ENCODE measurements at places on chromosomes 12 and 14. TPM values are rescaled to one million over a fixed set of nuclear protein-coding genes. Genes with fewer than 3 reads are reported as not detected.

DNA sequence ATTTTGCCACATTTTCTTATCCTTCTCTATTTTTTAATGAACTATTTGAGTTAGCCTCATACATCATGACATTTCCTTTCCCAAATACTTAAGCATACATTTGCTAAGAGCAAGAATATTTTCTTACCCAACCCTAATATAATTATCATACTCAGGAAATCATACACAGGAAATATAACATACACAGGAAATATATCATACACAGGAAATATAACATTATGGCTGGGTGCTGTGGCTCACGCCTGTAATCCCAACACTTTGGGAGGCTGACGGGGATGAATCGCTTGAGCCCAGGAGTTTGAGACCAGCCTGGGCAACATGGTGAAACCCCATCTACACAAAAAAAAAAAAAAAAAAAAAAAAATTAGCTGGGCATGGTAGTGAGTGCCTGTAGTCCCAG is 4.9 kb downstream of the NCKAP1L start:
- no peak for DNase-seq

GRCh38 chr12:94781835-94782234 is 131.5 kb upstream of the TMCC3 start:
- DNase-seq: no peak

- DNase-seq: no peak
Measured at GRCh38 chr14:71523630-71524319, 408.5 kb upstream of the RGS6 start.

DNA sequence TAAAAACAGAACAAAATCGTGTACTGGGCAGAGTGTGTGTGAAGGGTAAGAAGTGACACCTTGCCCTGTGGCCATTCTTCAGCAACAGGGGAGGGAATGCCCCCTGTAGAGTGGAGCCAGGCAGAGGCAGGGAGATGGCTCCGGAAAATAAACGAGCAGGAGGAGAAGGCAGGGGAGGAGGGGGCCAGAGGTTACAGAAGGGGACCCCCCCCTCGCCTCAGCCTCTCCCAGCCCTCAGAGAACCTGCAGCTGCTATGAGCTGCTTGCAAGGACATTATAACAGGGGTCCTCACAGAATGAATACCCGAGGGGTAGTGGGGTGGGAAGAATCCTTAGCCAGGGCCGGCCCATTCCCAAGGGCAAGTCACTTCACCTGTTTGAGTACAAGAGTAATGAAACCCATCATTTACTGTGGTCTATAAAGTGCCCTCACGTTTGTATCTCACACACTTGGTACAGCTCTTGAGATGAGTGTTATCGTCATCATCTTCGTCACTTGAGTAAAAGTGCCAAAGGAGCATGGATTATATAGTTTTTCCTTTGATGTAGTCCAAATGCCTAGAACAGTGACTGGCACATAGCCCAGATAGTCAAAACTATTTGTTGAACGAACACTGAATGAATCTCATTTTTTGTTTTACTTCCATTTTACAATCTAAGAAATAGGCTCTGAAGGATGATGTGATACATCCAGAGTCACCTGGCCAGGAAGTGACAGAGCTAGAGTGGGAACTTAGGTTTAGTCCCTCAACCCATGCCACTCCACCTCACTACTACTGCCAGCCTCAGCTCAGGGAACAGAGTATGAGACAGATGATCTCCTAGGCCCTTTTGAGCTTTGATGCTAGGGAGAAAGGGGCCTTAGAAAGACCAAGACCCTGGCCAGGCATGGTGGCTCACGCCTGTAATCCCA is 14.5 kb downstream of the SCNN1A start:
- DNase-seq: no peak

DNA sequence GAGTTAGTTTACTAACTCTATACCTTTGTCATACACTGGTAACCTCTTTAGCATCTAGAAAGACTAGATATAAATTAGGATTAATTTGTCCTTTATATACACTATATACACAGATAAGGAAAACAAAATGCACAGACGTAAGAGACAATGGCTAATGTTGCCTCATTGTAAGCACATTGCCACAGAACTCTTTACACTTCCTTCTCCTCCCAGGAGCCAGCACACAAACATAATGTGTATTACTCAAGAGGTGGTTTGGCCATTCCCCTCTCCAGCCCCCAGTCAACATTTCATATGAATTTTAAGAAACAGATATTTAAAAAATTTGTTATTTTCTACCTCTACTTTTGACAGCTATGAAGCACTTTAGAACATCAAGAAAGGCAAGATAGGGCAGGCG is 131.4 kb upstream of the OR4E1 start:
- DNase-seq: no peak

GRCh38 chr12:53695152-53696145 is 19.6 kb upstream of the ATP5MC2 start:
- peak; percentile 57 for DNase-seq

GRCh38 chr12:132592282-132592970 is 18.0 kb downstream of the LRCOL1 start:
- DNase-seq: no peak

GRCh38 chr12:12378616-12379015 is 21.7 kb downstream of the BORCS5 start:
- no peak for DNase-seq

- DNase-seq: no peak
Measured at GRCh38 chr12:107807471-107808150, 33.1 kb downstream of the ASCL4 start.

DNA sequence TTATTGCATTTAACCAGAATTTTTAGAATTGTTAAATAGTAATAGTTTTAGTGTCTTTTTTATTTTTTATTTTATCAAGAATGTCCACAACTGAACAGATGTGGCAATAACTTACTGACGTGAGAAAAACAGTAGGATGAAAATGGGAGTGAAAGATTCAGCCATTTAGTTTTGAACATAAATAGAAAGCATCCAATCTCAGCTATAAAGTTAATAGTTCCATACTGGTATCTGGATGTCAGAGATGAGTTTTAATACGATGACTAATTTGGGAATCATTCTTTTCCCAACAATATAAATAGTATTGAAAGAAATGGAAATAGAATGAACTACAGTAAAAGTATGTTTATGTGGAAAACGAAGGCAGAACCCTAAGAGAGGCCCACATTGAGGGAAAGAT is 159.4 kb downstream of the EPS8 start:
- DNase-seq: no peak

GRCh38 chr14:57847706-57848105 is 18.2 kb downstream of the SLC35F4 start:
- no peak for DNase-seq

- no peak for DNase-seq
Measured at GRCh38 chr14:75566321-75566720, 12.1 kb upstream of the FLVCR2 start.

DNA sequence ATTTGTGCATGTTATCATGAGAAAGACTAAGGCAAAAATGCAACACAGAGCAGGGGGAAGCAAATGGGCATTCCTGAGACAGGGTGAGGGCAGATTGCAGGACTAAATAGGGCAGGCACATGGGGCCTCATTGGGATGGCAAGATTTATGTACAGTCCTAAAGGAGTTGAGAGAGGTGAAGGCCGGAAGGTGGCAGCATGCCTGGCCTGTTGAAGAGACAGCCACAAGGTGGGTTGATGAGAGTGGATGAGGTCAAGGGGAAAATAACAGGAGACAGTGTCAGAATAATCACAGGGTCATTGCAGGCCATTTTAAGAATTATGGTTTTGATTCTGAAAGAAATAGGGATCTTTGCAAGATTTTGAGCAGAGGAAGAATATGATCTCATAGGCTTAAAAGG is 21.0 kb downstream of the PAH start:
- DNase-seq: no peak

DNA sequence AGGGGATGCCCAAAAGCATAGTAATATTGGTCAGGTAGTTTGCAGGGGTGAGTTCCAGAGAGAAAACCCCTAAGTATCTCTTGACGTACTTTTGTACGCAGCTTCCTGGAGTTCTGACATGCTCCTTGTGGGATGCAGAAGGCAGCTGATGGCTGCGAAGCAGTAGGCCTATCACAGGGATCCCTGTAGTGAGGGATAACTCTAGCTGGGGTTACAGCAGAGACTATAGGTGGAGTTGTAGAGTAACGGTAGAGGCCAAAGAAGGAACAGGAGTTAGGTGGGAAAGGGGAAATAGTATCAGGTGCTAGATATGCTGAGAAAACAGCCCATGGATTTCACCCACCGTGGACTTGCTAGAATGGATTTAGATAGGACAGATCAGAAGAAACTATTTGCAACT is 37.3 kb downstream of the MGST1 start:
- DNase-seq: no peak

GRCh38 chr12:4137015-4137414 is 136.5 kb upstream of the CCND2 start:
- no peak for DNase-seq

GRCh38 chr14:102952276-102952675 is 29.8 kb downstream of the AMN start:
- no peak for DNase-seq

DNA sequence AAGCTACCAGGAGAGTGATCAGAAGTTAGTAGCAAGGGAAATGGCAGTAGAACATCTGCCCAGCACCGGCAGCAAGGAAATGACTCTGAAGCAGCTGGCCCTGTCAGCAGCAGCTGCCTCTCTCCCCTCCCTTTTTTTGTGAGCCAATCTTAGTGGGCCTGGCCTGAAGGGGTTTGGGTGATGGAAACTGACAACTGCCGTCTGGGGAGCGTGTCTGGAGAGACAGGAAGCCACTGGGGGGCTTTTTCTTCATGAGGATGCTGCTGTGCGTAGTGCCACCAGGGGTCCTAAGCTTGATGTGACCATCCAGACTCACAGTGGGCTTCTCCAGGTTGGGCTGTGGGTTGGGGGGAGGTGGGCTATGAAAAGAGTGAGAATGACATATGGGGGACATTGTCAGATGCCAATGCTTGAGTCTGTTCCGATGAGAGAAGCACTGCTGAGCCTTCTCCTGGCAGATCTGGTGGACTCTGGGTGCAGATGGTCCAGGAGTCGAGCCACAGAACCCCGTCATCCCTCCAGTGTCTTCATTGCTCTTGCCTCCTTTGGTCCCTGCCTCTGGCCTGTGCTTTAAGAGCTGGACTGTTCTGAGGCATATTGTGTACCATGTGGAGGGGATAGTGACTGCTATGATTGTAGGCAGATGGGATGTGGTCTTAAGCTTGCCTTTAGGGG is 87.6 kb upstream of the HIF1A start:
- DNase-seq: peak; percentile 44

- peak; percentile 13 for DNase-seq
Measured at GRCh38 chr14:89340200-89341181, 76.5 kb downstream of the FOXN3 start.

GRCh38 chr14:24483604-24484252 is 24.3 kb downstream of the CMA1 start:
- DNase-seq: no peak

GRCh38 chr12:19915392-19916195 is 452.7 kb upstream of the PDE3A start:
- no peak for DNase-seq

The SERPINA10 gene
- polyA plus RNA-seq: not detected

The CMA1 gene
- not detected for polyA plus RNA-seq

The NEK9 gene
- 35.1 TPM for polyA plus RNA-seq

The LRRK2 gene
- polyA plus RNA-seq: 15.6 TPM

The FAM222A gene
- polyA plus RNA-seq: 0.49 TPM

The KRT78 gene
- polyA plus RNA-seq: not detected

The KRT2 gene
- polyA plus RNA-seq: 0.04 TPM

The PIK3C2G gene
- not detected for polyA plus RNA-seq
